Esophagus squamous epithelium (tissue), 5 donors: ENCODE measurements at places on chromosomes 4 and X. TPM values are rescaled to one million over a fixed set of nuclear protein-coding genes. Genes with fewer than 3 reads are reported as not detected.

Gene TCP11X1
- not detected for total RNA-seq

DNA sequence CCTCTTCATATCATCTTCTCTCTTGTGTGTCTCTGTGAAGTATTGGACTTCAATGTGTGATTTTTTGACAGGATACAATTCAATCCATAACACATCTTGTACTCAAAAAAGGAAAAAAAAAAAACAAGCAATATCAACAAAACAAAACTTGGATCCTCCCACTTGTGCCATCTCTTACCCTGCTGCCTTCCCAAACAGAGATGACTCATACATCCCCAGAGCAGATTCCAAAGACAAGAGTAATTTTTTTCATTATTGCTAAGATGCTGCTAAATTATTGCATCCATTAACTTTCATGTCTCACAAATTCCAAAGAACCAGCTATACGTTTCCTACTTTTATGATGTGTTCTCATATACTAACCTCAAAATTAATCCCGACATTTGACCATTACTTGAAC lies 479.2 kb downstream of the GBA3 start:
- no peak for DNase-seq
- H3K4me1 ChIP-seq = no peaks in the 10 kb centered on the region
- H3K27ac ChIP-seq = no peak overlapping the region
- no peaks in the 10 kb centered on the region for H3K27me3 ChIP-seq
- no peaks in the 10 kb centered on the region for H3K36me3 ChIP-seq
- no peak overlapping the region for H3K4me3 ChIP-seq

DNA sequence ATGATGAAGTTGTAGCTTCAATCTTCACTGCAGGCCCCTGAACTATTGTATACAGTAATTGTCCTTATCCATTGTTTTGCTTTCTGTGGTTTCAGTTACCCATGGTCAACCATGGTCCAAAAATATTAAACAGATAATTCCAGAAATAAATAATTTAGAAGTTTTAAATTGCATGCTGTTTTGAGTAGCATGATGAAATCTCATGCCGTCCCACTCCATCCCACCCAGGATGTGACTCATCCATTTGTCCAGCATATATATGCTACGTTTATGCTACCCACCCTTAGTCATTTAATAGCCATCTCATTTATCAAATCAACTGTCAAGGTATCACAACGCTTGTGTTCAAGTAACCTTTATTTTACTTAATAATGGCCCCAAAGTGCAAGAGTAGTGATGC lies 34.5 kb downstream of the IQCM start:
- DNase-seq = no peak
- H3K4me3 ChIP-seq = no peak overlapping the region
- H3K27ac ChIP-seq = no peak overlapping the region

GRCh38 chr4:54091637-54092404 lies 8.1 kb upstream of the GSX2 start:
- peaks cover 21% of the 10 kb centered on the region for H3K27me3 ChIP-seq
- no peaks in the 10 kb centered on the region for H3K36me3 ChIP-seq
- peak overlapping the region; percentile 66 for H3K4me3 ChIP-seq
- DNase-seq = no peak
- H3K4me1 ChIP-seq = no peaks in the 10 kb centered on the region
- H3K27ac ChIP-seq = peak overlapping the region; percentile 52

Gene TCEAL5
- total RNA-seq = not detected

Gene ENPEP
- 1.6 TPM for total RNA-seq

Gene CYBB
- 1.1 TPM for total RNA-seq

DNA sequence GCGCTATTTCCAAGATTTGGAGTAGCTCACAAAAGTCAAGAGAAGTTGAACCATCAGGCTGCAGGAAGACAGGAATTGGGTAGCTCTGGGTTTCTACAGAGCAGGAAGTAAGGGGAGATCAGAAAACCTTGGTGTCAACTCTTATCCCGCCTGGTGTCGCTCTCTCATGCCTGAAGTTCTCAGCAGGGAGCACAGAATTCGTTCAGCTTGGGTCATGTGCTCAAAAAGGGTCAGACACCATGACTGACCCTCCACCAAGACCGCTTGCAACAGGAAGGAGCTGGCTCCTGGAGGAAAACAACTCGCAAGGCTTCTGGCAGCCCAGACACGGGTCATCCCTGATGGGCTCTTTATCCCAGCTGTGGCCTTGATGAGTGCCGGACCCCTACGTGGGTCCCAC lies 93.7 kb upstream of the MSX1 start:
- no peaks in the 10 kb centered on the region for H3K4me1 ChIP-seq
- no peaks in the 10 kb centered on the region for H3K36me3 ChIP-seq
- no peak overlapping the region for H3K27ac ChIP-seq
- no peaks in the 10 kb centered on the region for H3K27me3 ChIP-seq
- no peak overlapping the region for H3K4me3 ChIP-seq

DNA sequence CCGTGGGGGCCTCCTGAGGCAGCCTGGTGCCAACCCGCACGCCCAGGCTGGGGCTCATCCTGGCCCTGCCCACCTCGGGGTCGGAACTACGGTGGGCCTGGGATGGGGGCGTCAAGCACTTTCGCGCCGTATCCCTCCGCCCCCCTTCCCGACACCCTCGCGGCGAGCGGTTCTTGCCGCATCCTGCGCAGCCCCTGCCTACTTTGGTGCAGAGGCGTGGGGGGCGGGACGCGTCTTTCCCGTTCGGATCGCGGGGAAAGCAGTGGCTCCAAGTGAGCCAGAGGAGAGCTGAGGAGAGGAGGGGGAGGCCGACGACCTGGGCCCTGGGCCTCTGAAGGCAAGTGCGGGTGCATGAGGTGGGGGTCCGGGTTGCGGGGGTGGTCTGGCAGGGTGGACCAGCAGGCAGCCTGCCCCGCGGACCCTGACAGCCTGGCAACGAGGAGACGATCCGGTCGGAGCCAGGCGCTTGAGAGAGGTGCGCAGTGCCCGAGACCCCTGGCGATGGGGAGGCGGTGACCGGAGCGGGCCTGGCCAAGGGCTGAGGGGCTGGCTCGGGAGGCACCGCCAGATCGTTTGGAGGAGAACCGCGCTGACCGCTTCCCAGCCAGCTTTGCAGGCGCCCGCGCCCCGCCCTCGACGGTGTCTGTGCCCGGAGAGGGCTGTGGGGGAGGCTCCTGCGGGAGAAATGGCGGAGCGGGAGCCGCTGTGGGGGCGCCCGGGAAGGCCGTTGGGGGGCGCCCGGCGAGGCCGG lies at the start of gene GPRASP2:
Gene GPRASP2, plus strand, starts transcription at position 233 of the 751 bp plus-strand sequence. CDS start 2,422 bp downstream, outside the sequence.
- H3K4me1 ChIP-seq = no peaks in the 10 kb centered on the region
- H3K36me3 ChIP-seq = no peaks in the 10 kb centered on the region
- H3K4me3 ChIP-seq = peak within 1 kb of the TSS; percentile 63
- DNase-seq = no peak

DNA sequence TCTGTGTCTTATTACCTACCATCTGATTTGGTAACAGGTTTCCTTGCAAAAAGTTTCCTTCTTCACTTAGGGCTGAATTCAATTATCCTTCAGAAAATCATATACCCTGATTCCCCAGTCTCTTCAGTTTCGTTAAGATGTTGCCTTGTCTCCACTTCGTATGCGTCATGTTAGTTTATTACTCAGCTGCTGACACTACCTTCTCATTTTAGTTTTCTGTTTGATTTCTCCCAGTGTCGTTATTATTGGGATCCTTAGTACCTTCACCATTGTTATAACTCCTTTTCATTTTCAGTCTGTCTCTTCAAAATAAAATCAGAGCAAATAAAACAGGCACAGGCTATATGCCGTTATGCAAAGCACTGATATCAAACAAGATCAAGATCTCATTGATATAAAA lies 87.5 kb upstream of the RBPJ start:
- H3K4me1 ChIP-seq = no peaks in the 10 kb centered on the region
- no peak overlapping the region for H3K27ac ChIP-seq
- no peak overlapping the region for H3K4me3 ChIP-seq
- no peaks in the 10 kb centered on the region for H3K36me3 ChIP-seq
- no peak for DNase-seq
- H3K27me3 ChIP-seq = no peaks in the 10 kb centered on the region

Gene RASSF6
- total RNA-seq = 6.7 TPM

DNA sequence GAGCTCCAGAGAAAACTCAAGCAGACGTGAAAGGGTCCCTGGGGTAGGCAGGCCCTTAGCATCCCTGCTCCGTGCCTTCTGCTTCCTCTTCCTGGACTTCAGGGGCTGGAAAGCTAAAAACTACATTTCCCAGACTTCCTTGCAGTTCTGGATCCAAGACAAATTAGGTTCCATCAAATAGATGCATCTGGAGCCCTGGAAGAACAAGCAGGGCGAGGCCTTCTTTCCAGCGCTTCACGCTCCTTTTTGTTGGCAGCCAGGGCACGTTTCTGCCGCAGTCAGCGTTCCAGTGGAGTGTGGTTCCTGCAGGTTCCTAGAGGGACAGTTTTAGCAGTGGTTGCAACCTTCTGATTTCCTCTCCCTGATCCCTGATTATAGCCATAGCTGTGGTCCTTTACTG lies 53.6 kb upstream of the MSX1 start:
- H3K27me3 ChIP-seq = peaks cover 7% of the 10 kb centered on the region
- no peak overlapping the region for H3K4me3 ChIP-seq
- no peak for DNase-seq
- no peak overlapping the region for H3K27ac ChIP-seq
- H3K4me1 ChIP-seq = no peaks in the 10 kb centered on the region
